Activated naive CD8-positive, alpha-beta T cell treated with anti-CD3 and anti-CD28 coated beads, Interleukin-2, amount 10 ng/mL, durations not matched to agents 7 days and 5 days (primary cell): ENCODE measurements at places on chromosomes 3 and 15. TPM values are rescaled to one million over a fixed set of nuclear protein-coding genes. Genes with fewer than 3 reads are reported as not detected.

- no peak for DNase-seq
Observed at GRCh38 chr15:74777769-74778598, 3.9 kb upstream of the CSK start.

GRCh38 chr15:75123395-75123794 lies 78.3 kb upstream of the C15orf39 start:
- no peak for DNase-seq

DNA sequence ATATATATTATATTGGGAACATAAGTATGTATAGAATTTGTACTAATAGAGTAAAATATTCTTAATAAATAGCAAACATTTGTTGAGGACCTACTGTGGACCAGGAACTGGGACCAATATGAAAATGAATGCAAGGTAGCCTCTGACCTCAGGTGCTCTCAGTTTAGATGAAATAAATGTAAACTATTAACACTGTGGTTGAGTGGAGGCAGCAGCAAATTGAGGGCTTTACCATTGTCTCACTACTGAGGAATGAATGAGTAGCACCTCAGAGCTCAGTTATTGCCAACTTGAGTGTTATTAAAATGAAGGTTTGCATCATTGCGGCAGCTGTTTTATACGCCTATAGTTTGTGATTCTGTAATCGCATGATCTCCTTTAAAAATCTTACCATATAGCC lies 90.9 kb upstream of the CGNL1 start:
- DNase-seq: no peak

- DNase-seq: no peak
Observed at GRCh38 chr15:79922512-79923078, 25.8 kb upstream of the MTHFS start.

DNA sequence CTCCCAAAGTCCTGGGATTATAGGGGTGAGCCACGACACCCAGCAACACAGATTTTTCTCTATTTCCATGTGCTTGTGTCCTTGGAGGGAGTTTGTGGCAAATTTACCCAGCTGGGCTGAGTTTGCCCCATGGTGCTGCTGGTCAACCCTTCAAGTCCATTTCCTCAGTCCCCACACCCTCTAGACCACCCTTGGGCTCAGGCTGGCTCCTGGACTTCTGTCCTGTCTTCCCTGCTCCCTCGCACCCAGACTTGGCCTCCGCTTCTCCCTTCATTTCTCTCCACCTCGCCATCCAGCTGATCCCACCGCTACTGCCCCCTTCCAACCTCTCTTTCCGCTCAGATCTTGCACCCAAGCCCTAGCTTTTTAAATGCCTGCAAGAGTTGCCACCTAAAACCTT lies 7.3 kb upstream of the RHOV start:
- no peak for DNase-seq

DNA sequence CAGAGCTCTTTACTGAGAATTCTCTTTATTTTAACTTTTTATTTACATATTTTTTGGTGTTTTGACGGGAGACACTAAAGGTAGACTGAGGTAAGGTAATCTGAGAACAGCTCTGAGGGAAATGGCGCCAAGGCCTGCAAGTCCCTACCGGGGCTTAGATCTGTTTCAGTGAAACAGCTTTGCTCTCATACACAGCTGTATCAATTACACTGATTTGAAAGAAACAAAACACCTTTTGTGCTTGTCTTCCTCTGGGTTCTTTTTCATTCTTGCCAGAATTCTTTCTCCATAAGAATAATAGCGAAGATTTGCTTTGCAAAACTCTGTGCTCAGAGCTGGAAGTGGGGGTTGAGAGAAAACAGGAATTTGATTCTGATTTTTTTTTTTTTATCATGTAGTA lies 79.5 kb upstream of the PEX5L start:
- DNase-seq: no peak

DNA sequence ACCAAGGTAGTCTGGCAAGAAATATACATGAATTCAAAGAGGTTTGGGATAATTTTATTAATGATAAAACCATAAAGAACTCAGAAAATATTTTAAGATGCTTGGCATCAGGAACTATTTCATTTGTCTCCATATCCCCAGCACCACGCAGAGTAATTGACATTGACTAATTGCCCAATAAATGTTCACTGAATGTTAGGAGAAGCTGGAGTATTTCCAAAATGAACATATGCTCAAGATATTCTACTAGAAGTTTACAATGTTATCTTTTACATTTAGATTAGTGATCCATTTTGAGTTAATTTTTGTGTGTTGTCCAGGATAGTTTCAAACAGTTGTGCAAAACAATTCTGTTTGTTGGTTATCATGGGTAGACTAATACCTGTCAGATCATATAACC lies 298.8 kb upstream of the CTDSPL start:
- no peak for DNase-seq

DNA sequence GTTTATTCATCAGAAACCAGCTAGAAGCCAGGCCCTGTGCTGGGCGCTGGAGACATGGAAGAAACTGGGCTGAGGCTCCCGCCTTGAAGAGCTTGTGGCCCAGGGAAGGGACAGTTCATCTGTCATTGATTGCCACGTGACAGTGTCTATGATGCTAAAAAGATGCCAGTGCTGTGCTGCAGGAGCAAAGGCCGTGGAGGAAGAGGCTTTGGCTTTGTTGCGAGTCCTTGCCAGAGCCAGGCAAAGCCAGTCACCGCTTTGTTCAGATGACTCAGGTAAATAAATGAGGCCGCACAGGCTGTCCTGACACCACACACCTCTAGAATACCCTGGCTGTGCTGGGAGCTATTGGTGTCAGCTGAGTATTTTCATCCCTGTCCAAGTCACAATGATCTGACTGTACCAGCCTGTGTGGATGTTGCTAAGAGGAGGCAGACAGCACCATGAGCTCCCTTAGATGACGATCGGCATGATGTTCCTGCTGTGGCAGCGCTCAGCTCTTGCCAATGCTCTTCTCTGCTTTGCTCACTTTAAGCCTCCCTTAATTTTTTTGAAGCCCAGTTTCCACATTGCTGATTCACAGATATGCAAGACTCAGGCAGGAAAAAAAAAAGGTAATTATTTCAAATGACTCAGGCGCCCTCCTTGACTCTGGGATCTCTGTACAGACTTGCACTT lies 77.5 kb downstream of the CCNL1 start:
- DNase-seq: no peak

- DNase-seq: no peak
Observed at GRCh38 chr3:67048715-67049074, 50.6 kb downstream of the KBTBD8 start.

DNA sequence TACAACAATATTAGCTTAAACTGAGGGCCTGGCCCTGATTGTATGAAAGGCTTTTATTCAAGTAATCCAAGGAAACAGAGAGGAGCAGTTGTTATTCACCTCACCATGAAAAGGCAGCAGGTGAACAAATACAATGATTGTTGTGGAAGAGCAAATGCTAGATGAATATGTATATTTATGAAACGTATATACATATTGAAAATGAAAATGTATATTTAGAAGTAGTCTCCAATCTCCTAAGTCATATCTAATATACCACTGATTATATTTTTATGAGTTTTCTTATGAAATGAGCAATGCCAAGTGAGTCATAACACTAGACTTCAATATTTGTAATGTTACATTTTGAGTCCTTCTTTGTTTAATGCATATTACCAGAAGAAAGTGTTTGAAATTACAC lies 116.2 kb upstream of the KCNMB2 start:
- DNase-seq: no peak

DNA sequence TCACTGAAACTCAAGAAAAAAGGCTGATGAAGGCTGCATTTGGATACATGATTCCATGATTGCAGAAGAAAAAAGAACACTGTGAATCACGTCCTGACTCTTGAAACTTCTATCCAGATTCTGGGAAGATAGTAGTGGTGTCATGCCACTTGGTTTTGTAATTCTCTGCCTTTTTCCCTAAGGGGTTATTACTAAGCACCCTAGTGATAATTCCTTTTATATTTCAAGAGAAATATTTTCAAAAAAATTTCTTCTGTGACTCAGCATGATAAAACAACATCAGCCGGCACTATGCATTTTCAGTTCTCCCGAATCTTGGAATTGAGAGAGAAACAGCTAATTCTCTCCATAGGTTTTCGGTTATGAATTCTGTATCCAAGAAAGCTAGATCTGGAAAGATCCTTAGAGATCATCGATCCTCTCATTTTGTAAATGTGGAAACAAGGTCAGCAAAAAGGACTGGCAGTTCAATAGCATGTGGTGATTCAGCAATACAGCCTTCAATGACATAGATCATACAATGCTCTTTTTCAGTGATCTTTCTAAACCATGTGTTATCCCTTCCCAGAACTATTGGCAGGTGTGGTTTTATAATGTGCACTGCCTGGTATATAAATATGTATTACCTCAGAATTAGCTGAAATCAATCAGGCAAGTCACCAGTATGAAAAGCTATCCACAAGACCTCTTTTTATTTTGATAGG lies 42.6 kb upstream of the TP63 start:
- no peak for DNase-seq

- DNase-seq: no peak
Observed at GRCh38 chr3:188230962-188231361, 77.0 kb downstream of the LPP start.

DNA sequence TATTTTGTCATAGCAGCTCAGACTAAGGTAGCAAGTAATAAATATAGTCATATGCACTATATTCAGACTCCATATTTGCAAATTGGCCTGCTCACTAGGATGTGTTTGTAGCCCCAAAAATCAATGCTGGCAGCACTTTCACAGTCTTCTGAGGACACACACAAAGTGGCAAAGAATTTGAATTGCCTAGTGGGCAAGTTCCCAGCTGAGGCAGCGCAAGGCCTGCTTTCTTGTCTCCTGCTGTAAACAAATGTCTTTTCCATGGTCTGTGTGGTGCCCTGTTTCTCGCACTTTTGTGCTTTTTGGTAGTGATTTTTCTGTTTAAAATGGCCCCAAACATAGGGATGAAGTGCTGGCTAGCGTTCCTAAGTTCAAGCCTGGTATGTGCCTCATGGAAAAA lies 416.0 kb downstream of the OCA2 start:
- no peak for DNase-seq

DNA sequence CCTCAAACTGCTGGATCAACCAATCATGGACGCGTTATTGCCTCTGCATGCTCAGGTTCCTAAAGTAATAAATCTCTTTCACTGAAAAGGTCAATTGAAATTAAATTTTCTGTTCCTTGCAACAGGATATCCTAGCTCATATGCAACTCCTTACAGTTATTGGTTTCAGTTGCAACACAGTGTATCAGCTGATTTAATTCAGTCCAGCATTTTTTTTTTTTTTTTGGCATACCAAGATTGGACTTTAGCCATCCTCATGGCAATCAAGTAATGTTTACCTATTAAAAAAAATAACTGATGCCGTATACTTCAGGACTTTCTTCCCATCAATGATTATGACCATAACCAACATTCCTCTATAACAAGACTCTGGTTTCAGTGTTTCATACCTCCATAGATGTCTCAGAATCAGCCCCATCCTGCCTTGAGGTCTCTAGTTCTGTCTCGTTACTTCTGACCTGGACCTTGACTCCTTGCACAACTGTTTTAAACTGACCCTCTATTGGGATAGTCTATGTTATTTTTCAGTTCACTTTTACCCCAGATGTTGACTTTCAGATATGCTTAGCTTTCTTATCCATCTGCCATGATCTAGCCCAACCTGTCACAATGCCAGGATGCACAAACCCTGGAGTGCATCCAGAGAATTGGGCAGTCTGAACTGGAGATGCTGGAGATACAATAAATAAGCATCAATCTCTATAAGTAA lies 265.0 kb upstream of the GADL1 start:
- DNase-seq: no peak

DNA sequence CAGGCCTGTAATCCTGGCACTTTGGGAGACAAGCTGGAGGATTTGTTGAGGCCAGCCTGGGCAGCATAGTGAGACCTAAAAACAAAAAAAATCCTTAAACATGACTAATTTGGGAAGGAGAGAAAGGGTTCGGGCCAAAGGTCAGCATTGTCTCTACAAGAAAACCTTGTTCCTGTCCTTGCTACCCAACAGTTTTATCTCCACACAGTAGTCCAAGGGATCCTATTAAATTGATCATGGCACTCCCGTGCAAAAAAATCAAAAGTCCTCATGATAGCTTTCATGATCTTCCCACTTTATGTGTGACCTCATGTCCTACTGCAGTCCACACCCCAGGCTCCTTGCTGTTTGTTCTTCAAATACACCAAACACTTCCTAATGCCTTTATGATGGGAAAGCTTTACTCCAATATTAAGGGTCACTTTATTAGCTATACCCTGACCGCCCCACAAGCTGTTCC lies 4.2 kb downstream of the RPL15 start:
- no peak for DNase-seq

DNA sequence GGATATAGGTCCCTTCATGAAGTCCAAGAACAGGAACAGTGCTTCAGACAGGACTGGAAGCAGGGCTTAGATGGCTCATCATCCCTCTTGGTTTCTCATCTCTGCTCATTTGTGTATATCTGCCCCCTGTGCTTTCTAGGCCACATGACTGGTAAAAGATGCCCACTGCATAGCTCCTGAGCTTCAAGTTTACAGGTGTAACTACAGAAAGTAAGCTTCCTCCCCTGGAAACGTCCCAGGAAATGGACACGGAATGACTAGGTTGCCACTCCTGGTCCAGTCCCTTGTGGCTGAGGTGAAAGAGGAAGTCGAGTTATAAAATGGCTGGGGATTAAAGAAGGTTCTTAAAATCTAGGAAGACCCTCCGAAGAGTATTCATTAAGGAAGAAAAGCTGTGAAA lies 32.5 kb downstream of the MYO5A start:
- DNase-seq: no peak

GRCh38 chr3:64460877-64461276 lies 226.9 kb downstream of the ADAMTS9 start:
- no peak for DNase-seq

- no peak for DNase-seq
Observed at GRCh38 chr3:28018925-28019718, 222.3 kb upstream of the CMC1 start.

The CLRN1 gene
- not detected for total RNA-seq

The XCR1 gene
- not detected for total RNA-seq

The TMEM207 gene
- not detected for total RNA-seq

The GOLGA6B gene
- total RNA-seq: not detected

The GPR160 gene
- 9.7 TPM for total RNA-seq

The ZKSCAN7 gene
- 5.3 TPM for total RNA-seq

The LMLN gene
- 7.9 TPM for total RNA-seq

The CLDN11 gene
- not detected for total RNA-seq

The SETMAR gene
- 10.0 TPM for total RNA-seq

The PP2D1 gene
- total RNA-seq: not detected

The TRAT1 gene
- total RNA-seq: 56.0 TPM
